Activated naive CD4-positive, alpha-beta T cell treated with anti-CD3 and anti-CD28 coated beads, Interleukin-2, amount 50 U/mL, for 16 hours (primary cell): ENCODE measurements at places on chromosomes 13 and 19.

- no peak for DNase-seq
Measured at GRCh38 chr19:30136611-30137195, 194.7 kb downstream of the URI1 start.

GRCh38 chr13:110539894-110540293 is 21.6 kb downstream of the RAB20 start:
- no peak for DNase-seq

GRCh38 chr13:110233181-110233950 is 73.6 kb downstream of the COL4A1 start:
- no peak for DNase-seq

GRCh38 chr13:43864921-43865320 is 14.6 kb downstream of the CCDC122 start:
- no peak for DNase-seq

GRCh38 chr13:29845440-29846056 is 4.9 kb downstream of the UBL3 start:
- no peak for DNase-seq

DNA sequence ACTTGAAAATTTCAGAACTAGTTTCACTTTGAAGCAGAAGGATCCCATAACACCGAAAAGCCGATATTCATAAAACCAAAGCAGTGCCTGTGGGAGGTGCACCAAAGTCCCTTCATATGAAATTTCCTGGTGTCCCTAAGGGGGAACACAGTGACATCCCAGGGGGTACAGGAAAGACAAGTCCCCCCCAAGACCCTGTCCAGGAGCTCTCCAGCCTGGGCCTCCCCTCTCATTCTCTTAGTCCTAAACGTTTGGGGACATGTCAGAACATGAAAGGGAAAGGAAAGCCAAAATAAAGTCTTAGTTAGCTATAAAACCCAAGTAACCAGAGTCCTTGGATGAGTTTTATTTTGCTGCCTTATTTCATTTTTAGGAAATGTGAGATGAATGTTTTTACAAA is 56.6 kb downstream of the MRPL57 start:
- no peak for DNase-seq
